ENCODE measurements at places on chromosomes 2 and 18.

- no peak for DNase-seq
Measured at GRCh38 chr2:85053802-85054201, 79.4 kb upstream of the TCF7L1 start.

DNA sequence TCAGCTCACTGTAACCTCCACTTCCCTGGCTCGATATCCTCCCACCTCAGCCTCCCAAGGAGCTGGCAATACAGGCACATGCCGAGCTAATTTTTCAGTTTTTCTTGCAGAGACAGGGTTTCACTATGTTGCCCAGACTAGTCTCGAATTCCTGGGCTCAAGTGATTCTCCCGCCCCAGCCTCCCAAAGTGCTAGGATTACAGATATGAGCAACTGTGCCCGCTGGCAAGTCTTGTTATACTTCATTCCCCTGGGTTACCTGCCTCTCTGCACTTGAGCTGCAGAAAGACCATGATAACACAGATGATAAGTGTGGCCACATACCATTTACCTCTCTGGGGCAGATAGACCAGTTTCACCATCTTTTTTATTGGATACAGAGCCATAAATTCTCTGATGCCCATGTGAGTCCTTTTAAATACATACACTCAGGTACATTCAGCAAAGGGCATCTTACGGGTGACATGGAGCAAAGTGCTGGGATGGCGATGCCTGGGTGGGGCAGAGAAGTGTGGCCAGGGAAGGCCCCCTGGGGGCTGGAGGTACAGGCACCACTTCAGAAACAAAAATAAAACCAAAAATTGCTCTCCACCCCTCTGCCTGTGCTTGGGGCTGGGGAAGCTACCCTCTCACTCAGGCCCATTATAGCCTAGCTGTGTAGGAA lies 20.4 kb downstream of the CCT7 start:
- DNase-seq: no peak

- DNase-seq: no peak
Measured at GRCh38 chr18:23377669-23378301, 75.3 kb upstream of the RIOK3 start.

GRCh38 chr2:237287872-237288271 lies 126.1 kb downstream of the COL6A3 start:
- DNase-seq: no peak

DNA sequence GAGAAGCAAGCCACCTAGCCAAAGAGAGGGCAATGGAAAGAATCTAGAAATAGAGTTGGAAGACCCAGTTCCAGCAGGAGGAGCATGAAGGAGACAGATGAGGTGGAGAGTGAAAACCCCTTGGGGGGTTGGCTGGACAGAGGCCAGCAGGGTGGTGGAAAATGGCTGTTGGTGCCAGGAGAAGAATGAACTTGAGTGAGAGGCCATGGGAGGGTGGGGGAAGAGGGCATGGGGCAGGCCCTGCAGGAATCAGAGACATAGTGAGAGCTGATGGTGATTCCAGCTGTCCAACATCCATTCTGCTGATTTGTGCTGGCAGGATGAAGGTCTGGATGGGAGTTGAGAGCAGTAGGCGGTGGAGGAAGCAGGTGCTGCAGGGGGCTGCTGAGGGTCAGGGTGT lies 108.0 kb upstream of the TNP1 start:
- no peak for DNase-seq

DNA sequence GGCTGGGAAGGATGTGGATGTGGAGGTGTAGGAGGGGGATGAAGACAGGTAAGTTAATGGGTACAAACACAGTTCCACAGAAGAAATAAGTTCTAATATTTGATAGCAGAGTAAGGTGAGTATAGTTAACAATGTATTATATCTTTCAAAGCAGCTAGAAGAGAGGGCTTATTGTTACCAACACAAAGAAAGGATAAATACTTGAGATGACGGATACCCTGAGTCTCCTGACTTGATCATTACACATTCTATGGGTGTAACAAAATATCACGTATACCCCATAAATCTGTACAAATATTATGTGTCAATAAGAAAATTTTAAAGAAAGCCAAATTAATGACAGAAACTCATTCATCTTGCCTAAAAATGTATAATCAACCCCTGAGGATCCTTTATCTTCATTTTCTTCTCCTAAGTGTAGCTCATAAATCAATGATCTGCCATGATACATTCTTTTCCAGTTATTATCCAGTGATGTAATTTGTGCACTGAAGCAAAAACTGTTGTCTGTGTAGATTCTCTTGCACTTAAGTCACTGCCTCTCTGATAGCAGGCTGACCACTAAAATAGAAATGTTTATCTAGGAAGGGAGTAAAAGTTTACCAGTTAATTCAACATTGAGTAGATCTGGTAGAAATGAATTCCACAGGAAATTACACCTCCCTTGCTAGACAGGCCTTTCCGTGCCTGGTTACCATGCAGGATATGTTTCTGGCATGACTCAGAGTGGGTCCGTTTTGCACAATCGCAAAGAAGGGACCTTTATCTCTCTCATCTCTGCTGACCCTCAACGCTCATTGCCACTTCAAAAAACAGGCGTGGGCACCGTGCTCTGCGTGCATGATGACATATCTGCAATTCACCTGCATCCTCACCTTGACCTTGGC lies 249.7 kb upstream of the NCKAP5 start:
- DNase-seq: no peak

DNA sequence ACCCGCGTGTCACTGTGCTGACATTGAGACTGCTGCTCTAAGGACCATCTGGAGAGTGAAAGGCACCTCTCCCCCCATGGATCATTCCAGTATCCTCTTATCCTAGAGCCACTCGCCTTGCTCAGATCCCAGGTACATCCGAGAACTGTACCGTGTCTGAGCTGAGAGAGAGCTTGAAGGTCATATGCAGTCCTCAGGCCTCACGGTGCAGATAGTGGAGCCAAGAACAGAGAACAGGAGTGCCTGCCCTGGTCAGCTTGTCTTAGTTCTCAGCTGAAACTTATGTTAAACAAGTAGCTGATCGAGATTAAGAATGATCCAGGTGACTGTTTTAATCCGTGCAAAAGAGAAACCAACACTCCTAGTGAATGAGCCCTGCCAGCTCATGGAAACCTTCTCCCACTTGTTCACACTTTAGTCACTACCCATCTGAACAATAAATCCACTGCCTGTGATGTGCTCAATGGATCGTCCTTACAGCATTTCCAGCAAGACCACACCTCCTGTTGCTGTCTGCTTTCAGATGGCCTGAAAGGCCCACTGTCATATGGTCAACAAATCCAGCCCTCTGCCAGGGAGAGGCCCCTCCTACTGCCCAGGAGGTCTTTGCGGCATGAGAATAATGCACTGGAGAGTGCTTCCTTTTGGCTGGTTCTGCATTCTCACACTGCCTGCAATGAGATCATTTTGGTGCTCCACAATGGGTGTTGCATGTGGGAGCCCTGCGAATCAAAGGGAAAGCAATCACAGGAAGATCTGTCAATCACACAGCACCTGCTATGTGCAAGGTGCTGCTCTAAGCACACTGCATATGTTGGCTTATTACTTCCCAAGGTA lies 43.7 kb upstream of the APCDD1 start:
- no peak for DNase-seq

GRCh38 chr2:22382479-22383169 lies 1002.4 kb upstream of the KLHL29 start:
- DNase-seq: no peak

DNA sequence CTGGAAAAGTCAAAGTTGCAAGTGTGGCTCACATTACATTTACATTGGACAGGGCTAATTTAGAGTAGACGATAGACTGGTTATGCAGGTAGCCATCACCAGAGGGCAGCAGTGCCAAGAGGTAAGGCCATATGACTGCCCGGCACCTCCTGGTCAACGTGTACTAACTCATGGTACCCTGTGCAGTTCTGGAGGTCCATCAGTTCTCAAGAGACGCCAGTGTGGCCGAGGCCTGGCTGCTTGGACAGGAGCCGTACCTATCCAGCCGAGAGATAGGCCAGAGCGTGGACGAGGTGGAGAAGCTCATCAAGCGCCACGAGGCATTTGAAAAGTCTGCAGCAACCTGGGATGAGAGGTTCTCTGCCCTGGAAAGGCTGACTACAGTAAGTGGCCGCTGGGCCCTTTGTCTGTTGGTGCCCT lies 65.8 kb upstream of the EML6 start:
- DNase-seq: no peak

- no peak for DNase-seq
Measured at GRCh38 chr2:62204998-62205496, 9.1 kb downstream of the B3GNT2 start.

DNA sequence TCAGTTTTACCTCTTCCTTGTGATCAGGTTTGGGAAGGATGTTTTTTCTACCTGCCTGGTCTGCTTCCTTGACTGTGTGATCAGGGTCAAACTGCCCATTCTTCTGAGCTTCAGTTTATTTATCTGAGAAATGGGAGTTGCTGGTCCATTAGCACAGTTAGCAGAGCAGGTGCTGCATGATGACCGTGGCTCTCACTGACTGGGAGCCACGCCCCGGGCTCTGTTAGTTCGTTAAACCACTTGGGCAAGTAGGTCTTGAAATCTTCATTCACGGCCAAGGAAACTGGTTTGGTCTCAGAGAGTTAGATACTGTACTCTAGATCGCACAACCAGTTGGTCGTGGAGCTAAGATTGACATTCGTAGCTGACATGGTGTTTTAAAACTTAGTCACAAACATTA lies 41.7 kb downstream of the INPP5D start:
- no peak for DNase-seq

- no peak for DNase-seq
Measured at GRCh38 chr18:75047240-75047961, 161.5 kb downstream of the PTGR3 start.

DNA sequence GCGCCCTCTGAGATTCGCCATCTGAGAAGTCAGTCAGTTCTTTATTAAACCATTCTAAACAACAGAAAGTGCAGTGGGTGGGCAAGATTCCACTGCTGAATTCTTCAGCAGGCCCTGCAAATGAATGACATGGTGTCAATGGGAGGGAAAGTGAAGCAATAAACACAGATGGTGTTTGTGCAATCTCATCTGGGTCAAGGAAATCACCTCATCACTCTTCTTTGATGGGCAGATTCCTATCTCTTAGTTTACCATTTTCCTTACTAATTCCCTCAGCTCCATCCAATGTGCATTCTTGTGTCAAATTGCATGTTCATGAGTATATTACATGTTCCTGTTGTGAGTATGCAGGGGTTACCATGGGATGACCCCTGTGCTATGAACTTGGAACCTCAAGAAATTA lies 100.7 kb upstream of the CYP1B1 start:
- DNase-seq: no peak

- DNase-seq: no peak
Measured at GRCh38 chr2:199309973-199310372, 147.8 kb downstream of the SATB2 start.

DNA sequence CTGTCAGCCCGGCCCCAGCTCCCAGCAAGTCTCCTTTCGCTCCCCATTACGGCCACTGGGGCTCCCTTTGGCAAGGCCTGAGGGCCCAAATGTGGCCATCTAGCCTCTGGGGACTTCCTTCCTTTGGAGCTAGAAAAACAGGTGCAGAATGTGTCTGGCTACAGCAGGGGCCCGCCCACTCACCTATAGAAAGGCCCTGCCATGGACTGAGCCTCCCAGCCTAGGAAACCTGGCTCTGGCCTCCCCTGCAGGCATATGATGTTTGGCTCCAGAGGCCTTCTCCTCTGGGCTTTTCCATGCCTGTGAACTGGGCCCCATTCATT lies 55.3 kb upstream of the ALPP start:
- DNase-seq: no peak

DNA sequence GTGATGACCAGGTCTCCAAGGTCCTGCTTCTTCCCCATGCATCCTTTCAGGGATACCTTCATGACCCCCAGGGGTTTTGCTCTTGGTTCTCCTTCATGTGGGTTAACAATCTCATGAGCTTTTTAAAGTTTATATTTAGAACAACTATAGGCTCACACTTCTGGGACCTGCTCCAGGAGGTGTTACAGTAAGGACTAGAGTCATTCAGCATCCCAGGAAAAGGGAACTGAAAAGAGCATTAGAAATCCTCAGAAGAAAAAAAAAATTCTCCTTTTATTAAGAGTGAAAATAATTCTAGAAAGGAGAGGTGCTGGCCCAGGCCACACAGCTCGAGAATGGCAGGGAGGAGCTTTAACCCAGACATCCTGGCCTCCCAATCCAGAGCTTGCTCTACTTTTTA lies 66.5 kb downstream of the SETBP1 start:
- no peak for DNase-seq

- DNase-seq: no peak
Measured at GRCh38 chr2:64918220-64918886, 70.8 kb upstream of the SLC1A4 start.

DNA sequence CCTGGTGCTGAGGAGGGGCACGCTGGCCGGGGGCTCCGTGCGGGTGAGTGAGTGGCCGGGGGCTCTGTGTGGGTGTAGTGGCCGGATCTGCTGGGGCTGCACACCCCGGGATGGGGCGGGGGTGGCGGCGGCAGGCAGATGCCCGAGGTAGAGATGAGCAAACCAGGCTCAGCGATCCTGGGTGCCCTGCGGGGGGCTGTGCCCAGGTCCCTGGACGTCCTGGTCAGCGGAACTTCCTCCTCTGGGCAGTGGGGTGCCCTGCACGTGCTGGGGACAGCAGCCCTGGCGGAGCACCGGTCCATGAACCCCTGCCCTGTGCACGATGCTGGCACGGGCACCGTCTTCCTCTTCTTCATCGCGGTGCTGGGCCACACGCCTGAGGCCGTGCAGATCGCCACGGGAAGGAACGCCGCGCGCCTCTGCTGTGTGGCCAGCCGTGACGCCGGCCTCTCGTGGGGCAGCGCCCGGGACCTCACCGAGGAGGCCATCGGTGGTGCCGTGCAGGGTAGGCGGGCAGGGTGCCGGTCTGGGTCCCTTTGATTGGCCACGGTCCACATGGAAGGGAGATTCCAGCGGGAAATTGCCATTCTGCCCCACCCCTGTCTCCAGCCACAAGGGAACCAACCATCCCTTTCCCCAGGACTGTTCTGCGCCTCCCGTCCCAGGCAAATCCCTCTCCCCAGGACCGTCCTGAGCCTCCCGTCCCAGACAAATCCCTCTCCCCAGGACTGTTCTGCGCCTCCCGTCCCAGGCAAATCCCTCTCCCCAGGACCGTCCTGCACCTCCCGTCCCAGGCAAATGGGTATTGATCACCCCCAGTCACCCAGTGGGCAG lies 5.9 kb downstream of the NEU4 start:
- DNase-seq: no peak

- DNase-seq: no peak
Measured at GRCh38 chr2:205748639-205749038, 66.3 kb downstream of the NRP2 start.

- no peak for DNase-seq
Measured at GRCh38 chr2:95374921-95375471, 27.5 kb upstream of the FAHD2A start.

DNA sequence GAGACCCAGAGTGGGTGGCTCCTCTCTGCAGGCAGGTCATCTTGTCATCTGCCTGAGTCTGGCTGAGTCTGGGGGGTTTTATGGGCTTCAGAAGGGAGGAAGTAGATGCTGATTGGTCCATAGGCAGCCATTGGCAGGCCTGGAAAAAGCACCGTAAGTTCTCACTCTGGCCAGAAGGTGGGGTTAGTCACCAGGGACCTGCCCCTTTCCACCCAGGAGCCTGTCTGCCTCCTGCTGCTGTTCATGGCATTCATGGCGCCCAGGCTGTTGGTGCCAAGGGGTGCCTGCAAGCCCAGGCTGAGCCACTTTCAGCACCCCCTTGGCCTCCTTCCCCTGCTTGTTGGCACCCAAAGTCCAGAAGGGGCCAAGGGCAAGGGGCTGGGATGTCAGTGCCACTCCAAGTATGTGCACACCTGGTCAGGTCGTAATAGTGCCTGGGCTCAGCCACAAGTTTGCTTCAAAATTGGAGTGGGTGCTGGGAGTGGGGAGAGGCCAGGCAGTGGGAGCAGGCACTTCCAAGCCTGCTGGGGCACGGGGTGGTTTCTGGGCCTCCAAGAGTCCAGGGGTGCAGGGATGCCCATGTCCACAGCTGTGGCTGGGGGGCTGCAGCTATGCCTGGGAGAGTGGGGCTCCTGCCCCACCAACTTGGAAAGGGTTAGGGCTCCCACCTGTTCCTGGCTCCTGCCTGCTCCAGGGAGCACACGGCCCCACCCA lies 178.1 kb downstream of the FAM210A start:
- no peak for DNase-seq

Data from effector CD4-positive, alpha-beta T cell (primary cell).